ENCODE measurements at places on chromosomes 4 and X.

- peak; percentile 10 for DNase-seq
These were observed 7.8 kb upstream of the RRAGB start for GRCh38 chrX:55709735-55710134.

DNA sequence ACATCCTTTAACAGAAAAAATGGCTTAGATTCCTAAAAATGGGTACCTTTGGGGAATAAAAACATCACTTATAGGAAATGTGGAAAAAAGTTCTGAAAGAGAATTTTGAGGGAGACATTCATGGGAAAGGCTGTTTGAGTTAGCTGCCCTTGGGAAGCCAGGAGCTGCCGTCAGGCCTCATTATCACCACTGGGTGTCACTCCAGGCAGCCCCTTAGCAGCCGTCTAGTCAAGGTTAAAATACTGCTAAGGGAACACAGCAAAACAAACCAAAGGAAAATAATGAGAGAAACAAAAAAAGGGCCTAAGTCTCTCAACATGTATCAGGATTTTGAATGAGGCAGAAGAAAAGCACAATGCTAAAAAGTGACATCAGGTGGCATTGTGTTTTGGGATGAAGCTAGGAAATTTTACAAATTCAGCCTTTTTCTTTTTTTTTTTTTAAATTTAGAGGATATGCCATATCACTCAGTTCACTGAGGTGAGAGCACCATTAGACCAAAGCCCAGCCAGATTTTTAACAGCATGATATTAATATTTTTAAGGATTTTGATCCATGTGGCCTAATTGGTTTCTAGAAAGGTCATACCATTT lies 235.3 kb downstream of the GPAT3 start:
- DNase-seq, result peak; percentile 15

GRCh38 chr4:85979276-85979675 lies 380.6 kb downstream of the MAPK10 start:
- no peak for DNase-seq

- peak; percentile 17 for DNase-seq
These were observed 327.9 kb upstream of the MAGEB18 start for GRCh38 chrX:25810202-25810601.

DNA sequence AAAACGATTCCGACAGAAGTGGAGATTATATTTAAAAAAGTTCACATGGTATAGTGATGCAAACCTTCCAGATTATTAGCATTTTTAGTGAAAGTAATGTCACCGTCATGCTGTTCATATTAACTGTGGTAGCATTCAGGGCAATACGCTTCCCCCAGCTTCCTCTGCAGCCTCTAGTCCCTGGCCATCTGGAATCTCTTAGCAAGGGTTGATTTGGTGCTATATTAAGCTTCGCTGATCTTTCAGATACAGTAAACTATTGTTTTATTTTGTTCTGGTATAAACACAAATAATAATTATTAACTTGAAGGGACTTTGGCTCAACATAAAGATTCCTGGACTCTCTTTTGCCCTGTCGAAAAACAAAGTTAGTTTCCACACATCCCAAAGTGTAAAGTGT lies 1080.5 kb upstream of the TENM3 start:
- no peak for DNase-seq

DNA sequence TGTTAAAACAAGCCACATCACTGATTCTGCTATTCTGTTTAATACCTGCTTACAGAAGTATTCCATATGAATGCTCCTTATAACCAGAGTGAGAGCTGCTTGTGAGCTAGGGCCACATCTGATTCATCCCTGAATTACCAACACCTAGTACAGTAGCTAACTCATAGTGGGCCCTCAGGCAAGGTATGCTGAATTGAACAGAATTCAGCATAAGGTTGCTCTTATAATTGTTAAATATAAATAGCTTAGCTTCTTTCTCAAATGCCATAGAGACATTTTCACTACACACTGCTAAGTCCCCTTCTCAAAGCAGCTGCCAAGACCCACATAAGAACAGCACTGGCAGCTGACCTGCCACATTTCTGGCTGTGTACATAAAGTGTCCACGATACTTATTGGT lies 27.0 kb upstream of the MCF2 start:
- no peak for DNase-seq

DNA sequence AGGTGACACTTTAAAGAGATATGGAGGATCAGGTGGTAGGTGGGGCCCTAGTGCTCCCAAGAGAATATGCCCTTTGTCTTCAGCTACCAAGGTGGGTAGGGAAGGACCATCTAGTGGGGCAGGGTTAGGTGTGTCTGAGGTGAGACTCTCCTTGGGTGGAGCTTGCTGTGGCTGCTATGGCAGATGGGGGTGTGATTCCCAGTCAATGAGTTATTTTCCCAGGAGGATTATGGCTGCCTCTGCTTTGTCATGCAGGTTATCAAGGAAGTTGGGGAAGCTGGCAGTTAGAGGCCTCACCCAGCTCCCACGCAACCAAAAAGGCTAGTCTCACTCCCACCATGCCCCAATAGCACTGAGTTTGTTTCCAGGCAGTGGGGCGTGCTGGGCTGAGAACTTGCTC lies 18.0 kb upstream of the SPIN2A start:
- no peak for DNase-seq
